Activated T-helper 2 cell treated with anti-CD3 and anti-CD28 coated beads, Interferon-gamma antibody, Interleukin-2, Interleukin-4, amounts not matched to agents 10 μg/mL and 5 μg/mL and 100 μg/mL, durations not matched to agents 14 hours and 24 hours and 36 hours (primary cell): ENCODE measurements at places on chromosomes 7 and 10. TPM values are rescaled to one million over a fixed set of nuclear protein-coding genes. Genes with fewer than 3 reads are reported as not detected.

DNA sequence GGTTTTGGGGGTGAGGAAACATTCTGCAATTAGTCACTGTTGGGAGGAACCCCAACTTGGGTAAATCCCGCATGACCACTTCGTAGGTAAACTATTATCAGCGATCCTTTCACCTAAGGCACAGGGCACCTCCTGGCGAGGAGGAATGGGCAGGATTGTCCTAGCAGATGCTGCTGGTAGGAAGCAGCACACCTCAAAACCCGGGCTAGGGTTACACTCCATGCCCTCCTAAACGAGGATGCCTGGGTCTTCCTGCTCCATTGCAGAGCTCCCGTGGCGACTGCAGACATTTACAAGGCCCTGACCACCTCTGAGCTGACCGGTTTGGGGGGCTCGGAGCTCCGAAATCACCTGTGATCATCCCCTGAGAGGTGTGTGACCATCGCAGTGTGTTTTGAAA lies 92.3 kb downstream of the FAM171A1 start:
- DNase-seq = no peak

STEAP1 gene
- total RNA-seq = 0.46 and 0.50 TPM in 2 replicates

DNA sequence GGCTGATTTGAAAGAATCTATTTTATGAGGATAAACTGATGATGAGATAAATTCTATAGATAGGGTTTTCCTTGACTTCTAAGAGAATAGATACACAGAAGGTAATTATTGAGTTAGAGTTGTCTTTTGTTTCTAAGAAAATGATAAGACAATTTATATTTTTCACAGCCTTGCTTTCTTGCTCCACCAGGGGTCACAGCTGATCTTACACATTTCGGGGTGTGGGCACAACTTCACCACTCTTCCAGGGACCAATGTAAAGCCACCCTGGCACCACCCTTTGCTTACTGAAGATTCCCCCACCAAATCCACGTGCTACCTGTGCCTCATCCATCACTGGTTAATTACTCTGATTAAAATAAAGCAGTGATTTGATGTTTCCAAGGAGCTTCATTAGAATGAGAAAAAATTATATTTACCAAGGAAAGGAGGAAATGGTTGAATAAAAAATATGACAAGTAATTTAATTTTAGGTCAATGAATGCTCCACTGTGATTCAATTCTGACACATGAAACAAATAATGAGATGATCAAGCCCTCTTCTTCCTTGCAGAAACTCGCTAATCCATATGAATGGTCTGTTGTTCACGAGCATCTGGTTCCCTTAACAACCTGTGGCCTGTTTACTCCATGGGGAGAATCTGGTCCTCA lies 177.3 kb upstream of the TNS3 start:
- no peak for DNase-seq

GRCh38 chr7:27198138-27198841 lies 1.6 kb downstream of the HOXA13 start:
- no peak for DNase-seq

DNA sequence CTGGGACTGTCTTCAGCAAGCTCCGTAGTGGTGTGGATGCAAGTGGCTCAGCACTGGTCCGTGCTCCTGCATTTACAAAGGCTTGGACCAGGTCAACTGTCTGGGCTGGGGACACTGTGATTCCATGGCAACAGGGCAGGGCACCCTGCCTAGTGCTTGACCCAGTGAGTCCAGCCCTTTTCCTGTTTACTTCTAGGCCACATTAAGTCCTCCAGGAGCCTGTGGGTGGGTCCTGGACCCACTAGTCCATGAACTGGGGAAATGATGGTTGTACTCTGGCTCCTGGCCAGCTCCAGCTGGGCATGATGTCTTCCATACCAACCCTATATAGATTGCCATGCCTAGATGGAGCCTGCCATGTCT lies 152.0 kb downstream of the RPS24 start:
- DNase-seq = no peak

DNA sequence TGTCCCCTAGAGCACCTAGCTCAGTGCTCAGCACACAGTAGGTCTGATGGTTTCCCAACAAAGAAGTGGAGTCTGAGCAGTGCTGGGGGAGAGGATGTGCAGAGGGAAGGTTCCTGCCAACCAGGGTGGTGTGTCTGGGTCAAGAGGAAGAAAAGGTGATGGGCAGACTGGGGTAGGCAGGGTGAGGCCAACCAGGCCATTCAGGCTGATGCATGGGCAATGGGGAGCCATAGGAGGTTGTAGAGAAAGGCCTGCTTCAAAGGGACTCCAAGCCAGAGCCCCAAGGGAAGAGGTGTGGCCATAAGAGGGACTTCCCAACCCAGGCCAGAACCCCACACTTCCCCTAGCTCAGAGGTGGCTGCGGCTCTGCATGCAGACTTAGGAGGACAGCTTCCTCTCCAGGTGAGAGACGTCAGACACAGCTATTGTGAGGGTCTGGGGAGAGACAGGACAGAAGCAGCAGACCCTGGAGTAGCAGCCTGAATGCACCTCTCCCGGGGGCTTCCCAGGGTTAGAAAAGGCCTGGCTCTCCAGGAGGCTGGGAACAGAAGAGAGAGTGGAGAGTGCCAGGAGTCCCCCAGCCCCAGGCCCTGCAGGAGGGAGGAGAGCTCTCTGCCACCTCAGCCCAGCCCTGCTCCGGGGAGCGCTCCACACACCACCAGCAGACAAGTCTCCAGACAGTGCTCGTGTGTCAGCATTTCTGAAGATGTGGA lies 87.4 kb upstream of the ZMIZ1 start:
- DNase-seq = peak; percentile 15

GRCh38 chr10:90865401-90865800 lies 6.4 kb upstream of the RPP30 start:
- DNase-seq = no peak

STK31 gene
- 0.16 TPM in 1 of 2 replicates, not detected in the other for total RNA-seq

DNA sequence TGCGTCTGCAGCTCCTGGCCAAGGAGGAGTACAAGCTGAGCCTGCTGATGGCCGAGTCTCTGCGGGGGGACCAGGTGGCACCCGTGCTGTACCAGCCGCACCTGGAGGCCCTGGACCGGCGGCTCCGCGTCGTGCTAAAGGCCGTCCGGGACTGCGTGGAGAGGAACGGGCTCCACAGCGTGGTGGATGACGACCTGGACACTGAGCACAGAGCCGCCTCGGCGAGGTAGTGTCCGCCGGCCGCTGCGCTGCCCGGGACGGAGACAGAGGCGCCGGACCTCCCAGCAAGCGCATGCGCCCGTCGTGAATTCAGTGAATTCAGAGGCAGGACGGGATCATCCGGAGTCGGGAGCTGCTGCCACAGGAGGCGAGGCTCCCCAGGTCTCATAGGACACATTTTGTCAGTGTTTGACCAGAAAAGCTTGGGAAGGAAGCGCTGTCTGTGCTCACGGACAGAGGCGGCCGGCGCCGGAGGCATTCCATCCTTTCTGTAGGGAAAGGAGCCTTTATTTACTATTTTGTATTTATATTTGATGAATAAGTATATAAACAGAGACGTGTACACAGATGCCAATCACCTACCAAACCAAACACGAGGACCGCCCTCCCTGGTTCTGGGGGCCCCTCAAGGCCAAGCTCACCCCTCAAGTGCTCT lies 30.1 kb upstream of the FOXL3 start:
- no peak for DNase-seq

VSIR gene
- 56.5 and 61.9 TPM in 2 replicates for total RNA-seq

GRCh38 chr7:21580073-21580521 lies 37.3 kb downstream of the DNAH11 start:
- no peak for DNase-seq

GRCh38 chr10:33336582-33337325 lies 2.3 kb upstream of the NRP1 start:
- no peak for DNase-seq

DNA sequence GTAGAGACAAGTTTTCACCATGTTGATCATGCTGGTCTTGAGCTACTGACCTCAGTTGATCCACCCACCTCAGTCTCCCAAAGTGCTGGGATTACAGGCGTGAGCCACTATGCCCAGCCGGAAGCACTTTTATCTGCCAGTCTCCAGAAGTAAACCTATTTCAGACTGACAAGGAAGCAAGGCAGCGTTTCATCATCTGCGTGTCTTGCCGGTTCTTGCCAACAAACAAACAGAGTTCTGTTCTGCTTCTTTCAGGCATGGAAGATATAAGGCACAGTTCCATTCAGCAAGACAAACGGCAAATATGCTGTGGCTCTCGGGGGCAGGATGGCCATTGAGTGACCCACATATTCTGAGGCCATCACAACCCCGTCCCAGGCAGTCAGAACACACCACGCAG lies 15.5 kb upstream of the LARP4B start:
- no peak for DNase-seq

GRCh38 chr7:542713-543500 lies 23.3 kb upstream of the PDGFA start:
- no peak for DNase-seq

EVX1 gene
- not detected in 2 replicates for total RNA-seq

- DNase-seq = no peak
Observed at GRCh38 chr7:93202594-93203250, 23.5 kb downstream of the HEPACAM2 start.

GRCh38 chr7:78539825-78540224 lies 741.3 kb downstream of the PHTF2 start:
- no peak for DNase-seq

CTNNA3 gene
- not detected in 2 replicates for total RNA-seq

GRCh38 chr10:128979405-128979804 lies 487.6 kb upstream of the MGMT start:
- no peak for DNase-seq

- DNase-seq = no peak
Observed at GRCh38 chr7:132353936-132354335, 222.3 kb downstream of the PLXNA4 start.

GRCh38 chr7:84847790-84848189 lies 339.1 kb downstream of the SEMA3D start:
- DNase-seq = no peak

GRCh38 chr10:27709304-27709703 lies 36.3 kb downstream of the MKX start:
- no peak for DNase-seq

- DNase-seq = no peak
Observed at GRCh38 chr7:4279216-4279615, 402.9 kb upstream of the FOXK1 start.

DNA sequence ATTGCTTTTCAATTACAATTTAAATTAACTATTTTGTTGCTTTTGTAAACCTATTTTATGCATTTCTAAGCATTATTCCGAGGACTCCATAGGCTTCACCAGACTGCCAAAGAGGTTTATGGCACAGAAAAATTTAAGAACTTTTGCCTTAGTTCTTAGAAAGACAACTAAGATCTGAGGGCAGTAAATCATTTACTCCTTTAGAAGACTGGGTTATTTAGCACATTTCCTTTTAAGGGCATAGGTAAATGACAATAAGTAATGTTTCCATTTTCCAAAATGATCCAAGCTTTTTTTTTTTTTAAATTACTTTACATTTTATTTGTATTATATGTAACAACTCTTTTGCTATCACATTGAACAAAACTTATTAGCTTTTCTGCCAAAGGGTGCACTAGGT lies 15.0 kb upstream of the STEAP4 start:
- DNase-seq = no peak

DNA sequence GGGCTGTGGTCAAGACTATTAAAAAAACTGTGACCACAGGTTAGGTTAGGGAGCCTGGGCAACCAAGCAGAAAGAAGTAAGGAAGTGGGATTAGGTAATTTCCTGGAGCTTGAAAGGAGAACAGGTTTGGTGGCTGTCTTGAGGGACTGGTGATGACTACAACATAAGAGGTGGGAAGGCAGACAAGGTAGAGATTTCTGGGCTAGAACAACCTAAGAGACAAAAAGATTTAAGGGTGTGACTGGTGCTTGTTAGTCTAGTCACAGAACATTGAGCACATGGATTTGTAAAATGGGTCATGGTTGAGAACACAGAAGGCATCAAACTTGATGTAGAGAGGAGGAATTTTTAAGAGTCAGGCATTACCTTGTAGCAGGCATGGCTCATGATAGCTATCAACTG lies 123.7 kb upstream of the ASAH2 start:
- no peak for DNase-seq

- no peak for DNase-seq
Observed at GRCh38 chr10:128000471-128001362, 93.8 kb downstream of the PTPRE start.

EPHB4 gene
- 2.1 and 2.4 TPM in 2 replicates for total RNA-seq

UCMA gene
- total RNA-seq = not detected in 2 replicates

GRCh38 chr10:47237316-47238260 lies 62.4 kb upstream of the GDF10 start:
- DNase-seq = no peak

DNA sequence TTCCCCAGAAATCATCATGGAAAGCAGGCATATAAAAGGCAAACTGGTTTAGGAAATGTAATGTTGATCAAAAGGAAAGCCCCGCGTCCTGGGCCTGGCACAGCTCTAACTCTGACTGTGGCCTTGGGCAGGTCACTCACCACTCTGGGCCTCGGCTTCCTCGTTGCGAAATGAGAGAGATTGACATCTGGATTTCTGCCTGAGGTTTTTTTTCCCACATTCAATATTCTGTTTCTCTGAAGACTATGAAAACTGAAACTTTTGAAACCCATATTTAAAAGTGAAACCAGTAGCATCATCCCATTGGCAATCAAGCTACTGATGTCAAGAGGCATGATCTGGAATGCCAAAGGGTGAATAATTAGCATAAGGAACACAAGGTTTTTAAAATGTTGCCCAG lies 369.7 kb upstream of the NPVF start:
- no peak for DNase-seq

- DNase-seq = no peak
Observed at GRCh38 chr7:12211711-12212485, 804 bp downstream of the TMEM106B start.

- DNase-seq = no peak
Observed at GRCh38 chr10:1241973-1242935, 186.1 kb downstream of the WDR37 start.

DNA sequence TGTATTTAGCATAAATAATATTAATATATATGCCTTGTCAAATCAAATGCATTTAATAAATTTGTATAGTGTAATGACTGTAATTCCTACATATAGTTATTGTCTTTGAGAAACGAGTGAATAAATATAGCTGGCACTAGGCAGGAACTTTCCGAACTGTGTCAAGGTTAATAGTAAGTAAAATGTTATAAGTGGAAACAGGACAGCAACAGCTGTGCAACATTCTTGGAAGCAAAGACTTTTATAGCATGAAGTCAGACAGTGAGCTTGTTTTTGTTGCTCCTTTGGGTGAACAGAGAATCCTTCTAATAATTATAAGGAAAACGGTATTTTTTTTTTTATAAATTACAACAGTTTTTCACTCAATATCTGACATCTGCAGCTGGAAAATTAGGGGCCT lies 14.0 kb upstream of the EXOC6 start:
- DNase-seq = no peak

- DNase-seq = no peak
Observed at GRCh38 chr7:153090764-153091163, 331.2 kb downstream of the ACTR3B start.

DNA sequence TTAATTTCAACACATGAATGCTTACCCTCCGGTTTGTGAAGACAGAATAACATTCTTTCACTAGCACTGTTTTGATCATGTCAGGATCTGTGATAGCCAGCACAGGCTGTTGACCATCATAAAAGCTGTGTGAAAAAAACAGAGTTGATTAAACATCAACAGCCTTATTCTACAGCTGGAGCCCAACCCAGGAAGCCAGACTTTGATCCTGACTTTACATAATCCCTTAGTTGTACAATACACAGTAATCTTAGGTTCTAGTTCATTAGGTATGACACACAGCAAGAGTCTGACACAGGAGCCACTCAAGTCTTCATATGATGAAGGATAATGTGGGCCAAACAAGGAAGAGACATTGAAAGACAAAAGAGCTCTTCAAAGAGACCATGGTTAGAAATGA lies 11.4 kb downstream of the CYP3A4 start:
- no peak for DNase-seq

ZPBP gene
- total RNA-seq = not detected in 2 replicates

GRCh38 chr7:16803125-16803524 lies 1.7 kb downstream of the AGR2 start:
- DNase-seq = no peak
